ENCODE measurements at places on chromosomes 3 and 15.

- no peak for DNase-seq
Measured at GRCh38 chr3:193673845-193674244, 80.8 kb downstream of the OPA1 start.

GRCh38 chr3:9404680-9405079 is 7.3 kb downstream of the SETD5 start:
- DNase-seq: no peak

DNA sequence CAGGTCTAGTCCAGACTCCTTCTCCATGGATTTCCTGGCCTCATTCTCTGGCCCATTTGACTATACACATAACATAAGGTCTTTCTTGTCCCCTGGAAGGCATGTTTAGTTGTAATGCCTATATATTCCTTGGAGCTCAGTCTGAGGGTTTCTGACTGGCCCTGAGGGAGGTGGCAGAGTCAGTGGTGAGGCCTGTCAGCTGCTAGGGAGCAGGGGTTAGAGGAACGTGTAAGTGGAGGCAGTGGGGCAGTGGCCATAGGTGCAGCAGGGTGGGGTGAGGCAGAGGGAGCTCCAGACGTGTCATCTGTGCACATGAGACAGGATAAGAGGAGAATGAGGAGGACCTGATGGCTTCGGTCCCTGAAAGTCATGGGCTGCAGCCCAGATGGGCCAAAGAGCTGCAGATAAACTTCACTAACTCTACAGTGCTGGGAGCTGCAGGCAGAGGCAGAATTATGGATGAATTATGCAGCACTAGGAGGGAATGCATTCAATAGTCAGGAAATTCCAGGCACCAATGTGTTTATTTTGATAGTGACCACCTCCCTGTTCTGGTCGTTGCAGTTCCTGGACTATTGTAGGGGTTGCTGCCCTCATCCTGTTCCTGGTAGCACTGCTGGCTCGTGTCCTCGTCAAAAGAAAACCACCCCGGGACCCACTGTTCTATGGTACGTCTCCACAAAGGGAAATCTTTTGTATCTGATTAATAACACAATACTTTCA is 4.9 kb downstream of the TM6SF1 start:
- no peak for DNase-seq

GRCh38 chr3:101117465-101117864 is 124.2 kb upstream of the ABI3BP start:
- no peak for DNase-seq

DNA sequence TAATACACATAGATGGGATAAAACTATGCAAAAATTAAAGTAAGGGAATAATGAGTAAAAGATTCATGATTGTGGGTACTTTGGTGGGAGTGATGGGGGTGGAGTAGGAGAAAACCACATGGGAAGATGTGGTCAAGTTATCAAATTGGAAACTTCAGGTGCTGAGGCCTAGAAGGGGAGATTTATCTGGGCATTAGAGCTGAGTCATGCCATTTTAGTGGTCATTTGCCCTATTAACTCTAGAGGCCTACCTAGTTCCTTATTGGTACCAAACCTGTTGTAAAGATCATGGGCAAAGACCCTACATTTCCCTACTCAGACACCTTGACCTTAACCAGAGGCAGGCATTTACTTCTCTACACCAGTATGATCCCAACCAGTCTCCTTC is 125.9 kb upstream of the BCL6 start:
- DNase-seq: no peak

- DNase-seq: no peak
Measured at GRCh38 chr3:112730210-112730609, 89.3 kb upstream of the CCDC80 start.

DNA sequence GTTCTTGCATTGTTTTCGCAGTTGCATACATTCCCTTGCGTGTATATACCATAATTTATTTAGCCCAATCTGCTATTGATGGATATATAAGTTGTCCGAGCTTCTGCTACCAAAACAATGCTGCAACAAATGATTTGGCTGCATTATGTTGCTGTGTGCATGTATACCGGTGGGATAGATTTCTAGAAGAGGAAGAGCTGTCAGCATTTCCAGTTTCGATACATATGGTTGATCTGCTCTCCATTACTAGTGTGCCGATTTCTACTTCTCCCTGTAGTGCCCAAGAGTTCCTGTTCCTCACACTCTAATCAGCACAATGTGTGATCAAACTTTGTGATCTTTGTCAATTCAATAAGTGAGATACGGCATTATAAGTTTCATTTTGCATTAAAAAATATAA is 92.8 kb upstream of the NMNAT3 start:
- DNase-seq: no peak

DNA sequence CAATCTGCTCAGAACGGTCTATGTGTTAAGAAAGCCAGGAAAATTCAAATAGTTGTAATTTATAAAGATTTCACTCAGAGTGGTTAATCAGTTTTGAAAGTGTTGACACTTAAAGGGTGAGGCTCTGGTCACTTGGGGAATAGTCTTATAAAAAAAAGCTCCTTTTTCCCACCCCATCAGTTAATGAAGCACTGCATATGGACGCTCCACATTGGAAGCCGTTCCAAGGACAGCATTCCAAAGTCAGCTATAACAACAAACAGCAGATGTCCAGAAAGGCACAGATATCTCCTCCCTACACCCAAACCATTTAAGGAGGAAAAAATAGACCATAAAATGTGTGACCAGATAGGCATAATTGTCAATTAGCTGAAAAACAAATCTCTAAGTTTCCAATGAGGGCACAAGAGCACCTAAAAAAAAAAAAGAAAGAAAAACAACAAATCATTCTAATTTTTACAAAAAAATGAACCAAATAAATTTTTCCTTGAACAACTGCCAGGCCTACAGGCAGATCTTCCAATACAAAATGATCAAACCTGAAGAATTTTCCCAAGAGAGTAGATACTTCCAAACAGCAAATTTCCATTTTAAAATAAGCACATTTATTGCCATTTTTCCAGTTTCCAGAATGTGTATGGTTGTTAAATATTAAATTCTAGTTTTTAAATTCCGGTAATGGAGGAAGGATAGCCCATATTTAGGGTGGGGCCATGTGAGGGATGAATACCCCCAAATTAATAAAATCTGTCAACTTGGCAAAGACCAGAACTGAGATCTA is 198.3 kb downstream of the ERC2 start:
- DNase-seq: no peak

- DNase-seq: no peak
Measured at GRCh38 chr15:28962851-28963710, 77.3 kb downstream of the APBA2 start.

DNA sequence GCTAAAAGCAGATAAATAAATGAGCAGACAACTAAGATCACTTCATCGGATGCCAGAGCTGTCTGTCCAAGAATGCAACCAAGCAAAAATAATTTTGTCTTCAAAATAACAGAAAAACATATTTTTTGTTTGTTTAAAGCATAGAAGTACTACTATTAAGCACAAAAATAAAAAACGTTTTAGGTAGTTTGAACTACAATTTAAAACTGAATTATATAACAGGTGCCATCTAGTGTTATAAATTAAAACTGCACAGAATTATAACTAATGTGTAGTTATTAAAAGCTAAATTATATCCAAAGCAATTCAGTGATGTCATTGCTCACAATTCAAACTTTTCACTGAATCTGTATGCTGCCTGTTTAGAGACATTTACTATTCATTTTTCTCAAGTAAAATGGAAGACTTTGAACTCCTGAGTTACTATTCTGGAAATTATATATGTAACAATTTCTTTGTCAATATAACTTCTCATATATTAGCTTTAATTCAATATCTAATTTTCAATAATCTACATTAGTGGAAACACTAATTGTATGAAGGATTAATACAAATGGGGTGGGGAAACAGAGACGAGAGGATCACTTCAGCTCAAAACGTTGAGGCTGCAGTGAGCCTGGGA is 29.5 kb downstream of the LINS1 start:
- no peak for DNase-seq

DNA sequence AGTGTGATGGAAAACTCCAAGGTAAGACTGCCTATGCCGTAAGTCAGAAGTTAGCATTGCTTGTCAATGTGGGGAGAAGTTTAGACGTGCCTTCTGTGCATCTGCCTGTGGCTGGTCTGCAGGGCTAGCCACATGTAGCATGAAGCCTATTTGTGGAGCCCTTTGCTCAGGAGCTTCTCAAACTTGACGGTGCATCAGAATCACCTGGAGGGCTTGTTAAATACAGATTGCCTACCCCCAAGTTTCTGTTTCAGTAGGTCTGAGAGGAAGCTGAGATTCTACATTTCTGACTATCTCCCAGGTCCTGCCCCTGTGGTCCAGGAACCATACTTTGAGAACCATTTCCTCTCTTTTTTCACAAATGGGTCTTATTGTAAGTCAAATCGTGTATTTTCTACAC is 292.1 kb upstream of the TPM1 start:
- DNase-seq: no peak

GRCh38 chr3:29591579-29591978 is 310.7 kb downstream of the RBMS3 start:
- DNase-seq: no peak

DNA sequence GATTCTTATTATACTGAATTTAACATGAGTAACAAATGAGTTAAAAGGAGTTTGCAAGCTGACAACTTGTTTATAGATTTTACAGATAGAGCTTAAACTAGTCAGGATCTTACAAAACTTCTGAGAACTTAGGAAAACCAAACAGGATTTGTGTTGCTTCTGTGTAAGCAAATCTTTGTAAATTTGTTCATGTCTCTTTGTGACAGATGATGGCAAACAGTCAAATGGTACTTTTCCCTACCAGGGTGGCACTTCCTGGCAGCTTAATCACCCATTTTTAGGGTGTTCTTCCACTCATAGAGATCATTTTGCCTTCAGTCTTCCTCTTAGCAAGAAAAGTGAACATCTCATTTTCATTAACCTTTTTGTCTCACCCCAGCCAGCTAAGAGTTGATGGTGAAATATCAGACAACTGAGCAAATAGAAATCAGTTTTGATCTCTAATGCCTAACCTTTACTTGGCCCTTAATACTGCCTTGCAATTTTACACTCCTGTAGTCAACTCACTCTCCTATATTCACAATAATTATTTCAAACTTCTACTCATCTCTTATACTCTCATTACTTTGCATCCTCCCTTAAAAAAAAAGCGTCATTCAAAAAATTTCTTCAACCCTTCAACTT is 23.7 kb upstream of the NECTIN3 start:
- DNase-seq: no peak

DNA sequence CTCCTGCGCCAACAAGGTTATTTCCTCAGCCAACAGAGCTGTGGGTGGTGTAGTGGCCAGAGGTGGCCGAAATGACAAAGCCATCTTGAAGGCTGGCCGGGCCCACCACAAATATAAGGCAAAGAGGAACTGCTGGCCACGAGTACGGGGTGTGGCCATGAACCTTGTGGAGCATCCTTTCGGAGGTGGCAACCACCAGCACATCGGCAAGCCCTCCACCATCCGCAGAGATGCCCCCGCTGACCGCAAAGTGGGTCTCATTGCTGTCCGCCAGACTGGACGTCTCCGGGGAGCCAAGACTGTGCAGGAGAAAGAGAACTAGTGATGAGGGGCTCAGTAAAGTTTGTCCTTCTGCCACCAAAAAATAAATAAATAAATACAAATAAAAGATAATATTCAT is 481.4 kb upstream of the NAALADL2 start:
- DNase-seq: no peak

DNA sequence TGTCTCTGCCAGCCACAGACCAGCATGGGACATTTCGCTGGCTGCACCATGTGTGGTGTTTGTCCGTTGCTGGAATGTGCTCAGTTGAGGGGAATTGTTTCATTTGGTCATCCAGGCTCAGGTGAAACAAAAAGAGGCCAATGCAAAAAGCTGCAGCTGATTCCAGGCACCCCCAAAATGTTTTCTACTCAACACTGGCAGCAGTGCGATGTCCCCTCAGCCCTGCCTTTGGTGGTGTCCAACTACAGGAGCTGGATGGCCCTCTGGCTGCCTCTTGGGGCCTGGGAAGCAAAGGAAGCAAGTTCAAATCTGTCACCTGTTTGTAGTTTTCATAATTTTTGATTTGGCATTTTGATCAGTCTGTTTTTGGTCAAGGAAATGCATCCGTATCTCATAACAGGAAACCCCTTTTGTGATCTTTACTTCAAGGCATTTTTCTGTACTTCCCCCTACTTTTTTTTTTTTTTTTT is 141.8 kb downstream of the EEFSEC start:
- DNase-seq: no peak

DNA sequence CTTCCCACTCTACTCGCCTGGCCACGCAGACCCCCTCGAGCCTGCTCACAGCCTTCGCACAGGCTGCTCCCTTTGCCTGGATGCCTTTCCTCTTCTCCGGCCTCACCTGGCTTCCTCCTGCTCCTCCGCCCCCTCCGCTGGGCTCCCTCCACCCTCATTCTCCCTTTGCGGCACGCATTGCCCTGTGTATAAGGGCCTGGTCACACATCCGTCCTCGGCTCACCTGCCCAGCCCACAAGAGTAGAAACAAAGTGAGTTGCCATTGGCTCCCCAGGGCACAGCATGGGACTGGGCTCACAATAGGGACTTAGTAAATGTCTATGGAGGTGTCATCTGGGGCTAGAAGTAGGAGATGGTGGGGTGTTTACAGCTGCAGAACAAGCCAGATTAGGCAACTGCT is 4.2 kb downstream of the PLXND1 start:
- no peak for DNase-seq

GRCh38 chr15:83475551-83475950 is 28.4 kb downstream of the SH3GL3 start:
- no peak for DNase-seq

DNA sequence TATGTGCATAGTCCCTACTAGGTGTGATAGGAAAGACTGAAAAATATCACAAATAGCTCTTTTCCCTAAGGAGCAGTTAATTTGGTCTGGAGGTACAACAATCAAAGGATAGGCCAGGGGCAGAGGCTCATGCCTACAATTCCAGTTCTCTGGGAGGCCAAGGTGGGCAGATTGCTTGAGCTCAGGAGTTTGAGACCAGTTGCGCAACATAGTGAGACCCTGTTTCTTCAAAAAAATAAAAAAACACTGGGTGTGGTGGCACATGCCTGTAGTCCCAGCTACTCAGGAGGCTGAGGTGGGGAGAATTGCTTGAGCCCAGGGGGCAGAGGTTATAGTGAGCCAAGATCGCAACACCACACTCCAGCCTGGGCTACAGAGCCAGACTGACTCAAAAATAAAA is 30.2 kb upstream of the BHLHE40 start:
- no peak for DNase-seq

DNA sequence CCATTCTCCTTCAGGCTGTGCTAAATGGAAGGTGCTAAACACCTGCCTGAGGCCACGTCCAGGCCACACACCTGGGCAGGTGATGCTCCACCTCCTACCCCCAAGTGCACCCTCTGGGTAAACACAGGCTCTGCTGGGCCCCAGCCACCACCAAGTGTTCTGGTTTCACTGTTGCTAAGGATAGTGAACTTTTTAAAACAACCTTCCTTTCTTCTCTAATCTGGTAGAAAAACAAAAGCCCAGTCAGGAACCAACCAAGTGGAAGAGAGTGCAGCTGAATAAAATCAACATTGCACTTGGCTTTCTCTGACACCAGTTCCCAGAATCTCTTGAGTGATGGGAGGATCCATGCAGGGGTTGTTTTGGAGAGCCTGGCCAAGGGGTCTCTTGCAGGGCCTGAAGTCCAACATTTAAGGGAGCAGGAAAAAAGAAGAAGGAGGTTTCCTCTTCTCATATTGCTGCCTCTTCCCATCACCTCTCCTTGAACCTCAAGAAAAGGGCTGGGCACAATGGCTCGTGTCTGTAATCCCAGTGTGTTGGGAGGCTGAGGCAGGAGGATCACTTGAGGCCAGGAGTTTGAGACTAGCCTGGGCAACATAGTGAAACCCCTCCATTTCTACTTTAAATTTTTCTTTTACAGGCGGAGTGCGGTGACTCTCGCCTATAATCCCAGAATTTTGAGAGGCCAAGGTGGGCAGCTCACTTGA is 26.2 kb upstream of the ATP13A3 start:
- DNase-seq: no peak
